ENCODE measurements at places on chromosomes 3 and 15.

DNA sequence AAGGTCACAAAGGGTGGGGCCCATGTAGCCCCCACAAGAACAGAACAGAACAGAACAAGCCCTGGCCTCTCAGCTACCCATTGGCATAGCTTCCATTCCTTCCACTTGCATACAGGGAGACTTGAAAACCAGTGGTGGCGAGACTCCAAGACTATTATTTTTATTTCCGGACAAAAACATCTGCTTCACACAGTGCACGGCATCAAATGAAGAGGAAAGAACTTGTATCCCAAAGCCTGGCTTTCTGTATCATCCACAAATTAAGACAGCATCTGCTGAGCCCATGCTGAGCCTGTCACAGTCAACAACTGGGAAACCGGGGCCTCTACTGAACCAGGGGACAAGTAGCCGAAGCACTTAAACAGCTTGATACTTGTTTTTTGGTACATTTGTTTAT lies 56.0 kb downstream of the CLEC3B start:
- DNase-seq: no peak

GRCh38 chr15:57654153-57654852 lies 52.2 kb upstream of the POLR2M start:
- no peak for DNase-seq

GRCh38 chr3:151890721-151891141 lies 17.3 kb downstream of the SUCNR1 start:
- no peak for DNase-seq

- no peak for DNase-seq
Observed at GRCh38 chr15:55289011-55289745, 435 bp downstream of the RAB27A start.

GRCh38 chr3:52004163-52004787 lies 8.6 kb upstream of the RPL29 start:
- DNase-seq: peak; percentile 73

DNA sequence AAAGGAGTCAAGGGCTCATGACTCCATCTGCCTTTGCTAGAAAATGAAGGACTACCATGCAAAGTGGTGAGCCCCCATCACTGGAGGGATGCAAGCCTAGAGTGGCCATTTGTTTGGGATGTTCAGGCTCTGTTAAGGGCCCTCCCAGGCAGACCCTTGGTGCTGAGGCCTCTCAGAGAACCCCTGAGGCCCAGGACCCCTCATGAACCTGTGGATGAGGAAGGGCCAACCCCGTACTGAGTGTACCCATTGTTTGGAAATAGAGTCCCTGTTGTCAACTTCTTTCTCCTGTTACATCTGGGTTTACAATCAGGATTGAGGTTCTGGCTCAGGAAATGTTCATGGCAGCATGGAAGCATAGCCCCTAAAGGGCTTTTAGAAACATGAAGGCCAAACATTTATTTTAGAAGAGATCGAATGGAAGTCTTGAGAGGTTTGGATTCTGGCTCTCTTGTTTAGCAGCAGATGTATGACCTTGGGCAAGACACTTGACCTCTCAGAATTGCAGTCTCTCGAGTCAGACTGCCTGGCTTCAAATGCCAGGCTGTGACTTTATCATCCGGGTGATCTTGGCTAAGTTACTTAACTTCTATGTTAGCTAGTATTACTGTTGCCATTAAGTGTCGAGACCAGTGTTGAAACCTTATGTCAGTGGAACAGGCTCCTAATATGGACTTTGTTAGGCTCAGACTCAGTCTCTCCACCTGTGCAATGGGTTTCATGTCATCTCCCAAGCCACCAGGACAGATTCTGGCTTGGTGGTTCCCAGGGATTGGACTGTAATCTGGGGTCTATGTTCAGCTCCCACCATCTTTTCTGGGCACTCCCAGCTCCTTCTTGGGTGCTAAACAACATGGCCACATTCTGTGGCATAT lies 12.4 kb downstream of the ITGA11 start:
- no peak for DNase-seq

GRCh38 chr3:16686679-16687078 lies 81.5 kb upstream of the DAZL start:
- no peak for DNase-seq

- no peak for DNase-seq
Observed at GRCh38 chr15:101105059-101105891, 146.6 kb downstream of the CHSY1 start.

DNA sequence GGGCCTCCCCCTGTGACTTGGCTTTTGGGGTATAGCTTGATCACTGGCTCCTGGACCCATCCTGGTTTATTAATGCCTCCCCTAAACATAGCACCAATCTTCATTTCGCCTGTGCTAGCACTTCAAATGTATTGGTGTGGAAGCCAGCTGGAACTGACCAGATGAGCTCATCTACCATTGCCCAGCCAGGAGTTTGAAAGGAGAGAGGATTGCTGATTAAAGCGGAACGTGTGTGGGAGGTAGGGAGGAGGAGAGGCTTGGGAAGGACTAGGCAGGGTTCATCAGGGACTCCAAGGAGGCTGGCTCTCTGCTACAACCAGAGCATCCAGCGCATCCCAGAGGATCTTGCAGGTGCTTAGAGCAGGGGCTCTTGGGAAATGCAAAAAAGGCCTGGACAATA lies 34.4 kb upstream of the TLE3 start:
- DNase-seq: no peak

DNA sequence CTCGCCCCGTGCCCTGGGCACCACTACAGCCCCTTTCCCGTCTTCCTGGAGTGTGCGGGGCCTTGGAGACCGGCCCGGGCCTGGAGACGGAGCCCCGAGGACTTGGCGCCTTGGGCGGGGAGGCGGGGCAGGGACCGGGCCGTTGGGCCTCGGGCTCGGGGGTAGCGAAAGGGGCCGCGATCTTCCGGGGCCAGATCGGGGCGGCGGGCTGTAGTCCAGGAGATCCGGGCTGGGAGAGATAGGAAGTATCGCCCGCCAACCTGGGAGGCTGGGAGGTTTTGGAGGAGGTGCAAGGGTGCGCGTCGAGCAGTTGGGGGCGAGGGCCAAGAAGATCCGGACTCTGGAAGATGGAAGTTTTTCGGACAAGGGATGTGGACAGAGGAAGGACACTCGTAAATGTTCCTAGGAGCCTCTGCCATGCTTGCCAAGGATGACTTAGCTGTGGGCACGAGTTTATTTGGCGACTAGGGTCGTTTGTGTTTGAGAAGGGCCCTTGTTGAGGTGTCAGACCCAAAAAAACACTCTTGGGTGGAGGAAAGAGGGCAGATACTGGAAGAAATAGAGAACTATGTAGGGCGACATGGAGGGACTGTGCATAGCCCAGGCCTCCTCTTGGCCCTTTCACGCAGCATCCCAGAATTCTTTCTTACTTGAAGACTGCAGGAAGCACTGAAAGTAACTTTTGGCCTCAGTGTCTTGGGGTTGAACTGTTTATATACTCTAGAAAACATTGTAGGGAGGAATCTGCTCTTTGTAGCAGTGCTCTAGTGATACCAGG lies 712 bp downstream of the RTF1 start:
- DNase-seq: peak; percentile 42

DNA sequence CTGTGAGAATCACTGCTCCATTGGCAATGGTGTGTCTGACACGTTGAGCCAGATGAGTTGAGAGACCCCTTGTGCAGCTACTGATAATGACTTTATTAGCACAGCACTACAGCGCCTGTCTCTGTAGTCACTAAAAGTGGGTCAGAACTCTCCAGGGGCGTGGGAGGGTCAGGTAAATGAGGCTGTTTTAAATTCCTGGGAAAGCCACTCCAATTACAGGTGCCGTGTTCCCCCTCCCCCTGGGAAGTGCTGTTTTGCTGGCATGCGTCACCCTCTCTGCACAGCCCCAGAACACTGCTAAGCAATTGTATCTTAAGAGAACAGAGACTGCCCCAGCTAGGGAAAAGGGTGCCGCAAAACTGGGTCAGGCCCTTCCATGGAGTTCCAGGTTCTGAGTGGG lies 21.5 kb upstream of the CPNE9 start:
- no peak for DNase-seq

DNA sequence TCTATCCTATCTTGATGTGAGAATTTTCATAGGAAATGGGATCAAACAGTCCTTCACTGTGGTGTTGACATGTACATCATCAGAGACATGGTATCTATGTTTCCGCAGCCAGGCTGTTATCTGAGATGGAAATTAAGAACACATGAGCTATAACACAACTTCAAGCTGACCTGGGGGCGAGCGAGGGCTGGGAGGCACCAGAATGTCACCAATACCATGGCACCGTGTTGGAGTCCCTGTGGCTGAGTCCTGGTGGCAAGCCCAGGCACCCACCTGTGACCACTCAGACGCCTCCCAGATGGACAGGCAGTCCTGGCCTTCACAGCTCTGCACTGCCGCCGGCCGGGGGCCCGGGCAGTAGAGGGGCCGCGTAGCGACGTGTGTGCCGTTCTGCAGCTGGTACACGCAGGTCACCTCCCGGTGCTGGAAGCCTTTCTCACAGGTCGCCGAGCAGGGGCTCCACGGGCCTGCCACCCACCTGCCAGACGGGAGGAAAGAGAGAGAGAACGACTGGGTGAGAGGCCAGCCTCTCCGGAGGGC lies 263.9 kb upstream of the LYSMD4 start:
- DNase-seq: no peak

GRCh38 chr3:116056280-116056679 lies 389.0 kb downstream of the LSAMP start:
- no peak for DNase-seq

- DNase-seq: peak; percentile 82
Observed at GRCh38 chr3:125990253-125990970, 21.4 kb downstream of the ROPN1B start.

GRCh38 chr3:164351131-164351530 lies 727.2 kb downstream of the SI start:
- no peak for DNase-seq

- no peak for DNase-seq
Observed at GRCh38 chr3:29207427-29207826, 73.4 kb upstream of the RBMS3 start.

DNA sequence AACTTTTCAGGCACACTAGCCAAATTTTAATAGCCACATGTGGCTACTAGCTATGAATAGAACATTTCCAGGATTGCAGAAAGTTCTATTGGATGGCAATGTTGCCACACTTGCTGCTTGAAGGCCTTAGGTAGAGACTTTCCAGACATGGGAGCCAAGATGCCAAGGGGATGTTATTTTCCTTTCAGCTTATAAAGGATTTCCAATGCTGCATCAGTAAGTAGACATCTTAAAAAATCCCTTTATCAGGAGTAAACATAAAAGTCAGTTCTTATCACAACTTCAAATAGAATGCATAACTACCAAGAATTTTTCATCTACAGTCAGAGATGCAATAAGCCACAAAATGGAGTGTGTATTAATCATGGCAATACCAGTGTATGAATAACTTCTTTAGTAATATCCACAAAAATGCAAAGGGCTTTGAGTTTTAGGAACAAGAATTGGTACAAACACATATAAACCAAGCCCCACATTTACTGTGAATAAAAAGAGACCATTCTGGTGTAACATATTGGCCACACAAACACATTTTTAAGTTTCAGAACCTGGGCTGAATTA lies 457.1 kb upstream of the ADAMTS9 start:
- DNase-seq: no peak

Measured in head of caudate nucleus (tissue), 42 donors.